ENCODE measurements at places on chromosomes 5 and 9.

- DNase-seq, result no peak
Measured at GRCh38 chr5:123617561-123617960, 105.6 kb downstream of the CSNK1G3 start.

DNA sequence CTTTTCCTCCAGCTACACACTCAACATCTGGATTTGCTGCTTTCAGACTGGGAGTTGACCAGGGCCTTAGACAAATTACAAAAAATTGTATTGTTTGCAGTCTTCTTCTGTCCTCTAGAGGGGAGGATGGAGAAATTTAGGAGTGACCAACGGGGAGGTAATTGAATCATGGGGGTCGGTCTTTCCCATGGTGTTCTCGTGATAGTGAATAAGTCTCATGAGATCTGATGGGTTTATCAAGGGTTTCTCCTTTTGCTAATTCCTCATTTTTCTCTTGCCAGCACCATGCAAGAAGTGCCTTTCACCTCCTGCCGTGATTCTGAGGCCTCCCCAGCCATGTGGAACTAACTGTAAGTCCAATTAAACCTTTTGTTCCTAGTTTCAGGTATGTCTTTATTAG, 4.2 kb downstream of the IFNA8 start:
- DNase-seq, result no peak

GRCh38 chr5:15807248-15807647, 307.3 kb downstream of the FBXL7 start:
- no peak for DNase-seq

DNA sequence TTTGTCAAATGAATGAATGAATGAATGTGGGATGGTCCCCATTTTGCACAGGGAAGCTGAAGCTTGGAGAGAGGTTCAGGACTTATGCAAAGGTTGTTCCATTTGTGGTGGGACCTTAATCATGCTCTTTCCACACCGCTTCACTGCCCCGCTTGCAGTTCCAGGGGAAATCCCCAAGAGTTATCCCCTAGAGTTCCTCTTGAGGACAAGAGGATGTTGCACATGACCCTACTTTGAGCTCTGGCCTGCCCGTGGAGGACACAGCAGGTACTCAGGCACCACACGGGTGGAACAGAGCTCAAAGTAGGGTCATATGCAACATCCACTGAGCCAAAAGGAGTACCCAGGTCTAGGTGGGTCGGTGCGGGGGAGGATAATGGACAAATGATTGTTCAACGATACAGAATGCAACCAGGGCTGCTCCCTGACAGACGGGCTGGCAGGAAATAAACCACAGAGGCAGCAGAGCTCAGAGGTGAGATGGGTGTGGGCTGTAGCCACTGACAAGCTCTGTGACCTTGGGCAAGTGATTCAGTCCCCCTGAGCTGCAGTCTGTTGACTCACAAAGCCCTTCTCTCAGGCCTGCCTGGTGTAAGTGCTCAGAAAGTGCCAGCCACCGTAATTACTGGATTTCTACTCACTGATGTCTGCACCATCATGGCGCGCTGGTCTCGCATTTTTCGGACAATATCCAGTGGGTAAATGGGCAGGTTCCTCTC, 60.3 kb upstream of the EPB41L4B start:
- DNase-seq, result no peak

GRCh38 chr5:170747357-170747756, 36.2 kb upstream of the GABRP start:
- DNase-seq, result no peak

- no peak for DNase-seq
Measured at GRCh38 chr5:146466521-146467349, 19.6 kb downstream of the TCERG1 start.

- DNase-seq, result no peak
Measured at GRCh38 chr5:109191153-109191558, 218.6 kb downstream of the PJA2 start.

DNA sequence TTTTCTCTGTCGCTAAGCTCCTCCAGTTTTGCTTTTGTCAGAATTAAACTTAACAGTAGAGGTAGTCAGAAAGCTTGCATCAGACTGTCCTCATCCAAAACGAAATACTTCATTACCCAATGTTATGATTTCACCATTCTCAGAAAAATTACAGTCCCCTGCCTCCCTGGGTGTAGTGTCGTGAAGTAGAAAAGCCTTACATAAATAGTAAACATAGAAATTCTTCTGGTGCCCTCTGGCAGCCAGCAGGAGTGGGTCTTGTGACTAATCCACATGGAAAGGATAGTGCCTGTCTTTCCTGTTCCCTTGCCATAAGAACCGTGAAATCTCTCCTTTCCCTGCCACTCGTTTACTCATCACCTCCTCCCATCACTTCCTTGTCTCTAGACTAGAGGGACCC, 230.6 kb downstream of the GNA14 start:
- no peak for DNase-seq

GRCh38 chr5:131164191-131165118, 601 bp downstream of the HINT1 start:
- peak; percentile 34 for DNase-seq

GRCh38 chr5:158407824-158408195, 548.9 kb upstream of the CLINT1 start:
- no peak for DNase-seq

DNA sequence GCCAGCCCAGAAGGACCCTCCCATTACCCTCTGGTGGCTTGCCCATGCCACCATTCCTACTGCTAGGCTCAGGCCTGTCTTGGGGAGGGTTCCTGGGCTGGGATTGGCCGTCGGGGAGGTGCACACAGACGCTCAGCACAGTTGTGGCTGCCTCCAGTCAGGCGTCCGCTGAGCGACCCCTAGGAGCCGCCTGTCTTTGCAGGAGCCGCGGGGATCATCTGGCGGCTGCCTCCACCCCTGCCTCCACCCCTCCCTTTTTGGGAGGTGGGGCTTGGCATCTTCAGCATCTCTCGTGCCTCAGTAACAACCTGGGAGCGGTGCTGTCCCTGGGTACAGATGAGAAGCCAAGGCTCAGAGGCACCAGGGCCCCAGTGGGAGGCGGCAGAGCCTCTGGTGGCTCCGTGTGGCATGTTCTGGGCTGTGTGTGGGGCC, 39.6 kb downstream of the RXRA start:
- DNase-seq, result no peak

- no peak for DNase-seq
Measured at GRCh38 chr5:29949301-29949872, 1244.1 kb upstream of the CDH6 start.

GRCh38 chr5:76704131-76704663, 11.7 kb upstream of the F2R start:
- DNase-seq, result no peak

DNA sequence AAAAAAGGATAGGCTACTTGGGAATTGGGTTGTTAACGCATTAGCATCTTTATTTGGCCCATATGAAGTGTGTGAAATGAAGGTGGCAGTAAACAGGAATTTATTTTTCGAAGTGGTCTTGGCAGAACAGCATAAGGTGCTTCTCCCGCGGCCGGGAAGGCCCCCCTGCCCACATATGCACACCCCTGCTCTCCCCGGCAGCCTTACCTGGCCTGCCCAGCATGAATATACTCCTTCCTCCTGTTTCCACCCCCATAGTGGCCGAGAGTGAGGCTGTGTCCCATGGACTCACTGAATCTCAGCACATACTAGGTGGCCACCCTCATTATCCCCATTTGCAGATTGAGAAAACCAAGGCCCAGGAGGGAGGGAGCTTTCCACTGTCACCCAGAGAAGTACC, 54.0 kb upstream of the OLFM1 start:
- no peak for DNase-seq

- no peak for DNase-seq
Measured at GRCh38 chr5:36598045-36598444, 8.4 kb upstream of the SLC1A3 start.

Data from stimulated activated CD8-positive, alpha-beta memory T cell treated with anti-CD3 and anti-CD28 coated beads, Interleukin-4, amount 100 ng/mL, for 1 hour (primary cell).